ENCODE measurements at places on chromosomes 7 and 10.

DNA sequence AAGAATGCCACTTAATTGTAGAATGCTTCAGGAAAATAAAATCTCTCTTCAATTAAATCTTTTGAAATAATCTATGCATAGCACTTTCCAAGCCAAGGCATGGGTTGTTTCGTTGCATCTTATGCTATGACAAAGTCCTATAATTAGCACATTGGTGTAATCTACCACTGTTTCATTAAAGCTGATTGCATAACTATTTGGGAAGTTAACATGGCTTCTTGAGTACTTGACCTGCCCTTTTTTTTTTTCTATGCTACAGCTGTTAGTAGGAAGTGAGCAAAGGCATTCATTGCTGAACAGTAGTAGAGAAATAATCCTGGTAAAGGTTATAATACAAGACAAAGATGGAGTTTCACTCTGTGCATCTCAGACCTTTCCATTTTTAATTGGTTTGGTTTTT lies 557.2 kb upstream of the CELF2 start:
- no peak for DNase-seq

DNA sequence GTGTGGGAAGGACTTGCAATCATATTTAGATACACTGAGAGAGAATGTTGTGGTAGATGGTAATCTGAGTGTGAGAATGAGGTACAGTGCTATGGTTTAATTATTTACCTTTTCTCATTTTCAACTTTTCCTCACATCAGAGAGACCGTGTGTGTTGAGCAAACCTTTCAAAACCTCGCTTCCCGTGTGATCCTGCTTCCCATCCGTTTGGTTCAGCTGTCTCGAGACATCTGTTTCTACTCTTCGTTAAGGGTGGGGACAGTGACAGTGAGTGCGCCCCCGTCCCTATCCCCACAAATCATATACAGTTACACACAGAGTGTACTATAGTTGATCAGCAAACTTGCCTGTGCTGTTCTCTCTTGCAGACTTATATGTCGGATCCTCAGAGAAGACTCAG lies 33.0 kb upstream of the NOBOX start:
- no peak for DNase-seq

- no peak for DNase-seq
Observed at GRCh38 chr7:113521468-113521867, 397.3 kb downstream of the PPP1R3A start.

GRCh38 chr10:113320211-113320610 lies 232.6 kb upstream of the HABP2 start:
- no peak for DNase-seq

DNA sequence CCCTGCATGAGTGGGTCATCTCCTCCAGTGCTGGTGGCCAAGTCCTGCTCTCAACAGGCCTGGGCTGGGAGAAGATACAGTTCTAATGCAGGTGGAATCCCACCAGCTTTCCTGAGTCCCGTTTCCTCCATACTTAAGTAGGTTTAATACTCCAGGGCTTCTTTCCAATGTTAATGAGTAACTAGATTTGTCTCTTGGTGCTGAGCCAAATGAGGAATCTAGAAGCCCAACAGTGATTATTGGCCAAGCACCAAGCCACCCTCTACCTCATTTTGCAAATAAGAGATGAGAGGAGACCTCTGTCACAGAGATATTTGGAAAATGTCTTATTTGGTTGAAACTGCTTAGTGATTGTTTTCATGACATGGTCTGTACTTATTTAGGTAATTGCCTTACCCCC lies 37.1 kb downstream of the STARD3NL start:
- no peak for DNase-seq

DNA sequence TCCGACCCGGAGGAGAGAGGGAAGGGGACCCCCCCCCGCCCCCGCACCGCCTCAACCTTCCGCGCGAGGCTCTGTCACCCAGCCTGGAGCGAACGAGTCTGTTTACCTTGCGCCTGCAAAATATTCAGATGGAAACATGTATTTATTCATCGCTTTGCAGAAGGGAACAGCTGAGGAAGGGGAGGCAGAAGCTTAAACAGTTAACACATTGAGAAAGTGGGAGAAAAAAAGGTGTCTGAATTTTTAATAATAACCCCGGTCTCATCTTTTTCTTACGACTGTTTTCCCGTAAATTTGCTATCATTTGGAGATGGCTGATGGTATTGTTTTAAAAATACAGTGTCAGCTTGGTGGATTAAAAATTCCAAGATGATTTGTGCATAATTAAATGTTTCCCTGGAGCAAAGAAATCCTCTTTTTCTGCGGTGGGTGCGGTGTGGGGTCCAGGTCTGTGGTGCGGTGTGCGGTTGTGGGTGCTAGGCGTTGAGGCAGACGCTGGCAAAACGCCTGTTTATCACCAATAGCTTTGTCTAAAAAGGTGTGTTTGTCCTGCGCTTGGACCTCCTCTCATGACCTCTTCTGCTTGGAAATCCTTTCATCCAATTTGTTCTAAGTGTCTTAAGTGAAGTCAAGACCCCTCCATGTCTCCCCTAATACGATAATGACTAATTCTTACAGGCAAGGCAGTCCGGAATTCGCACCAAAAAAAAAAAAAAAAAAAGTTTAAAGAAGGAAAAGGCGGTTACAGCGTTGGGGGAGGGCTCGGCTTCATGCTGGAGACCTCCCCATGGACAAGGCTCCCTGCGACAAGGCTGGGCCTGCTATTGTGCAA lies 1.6 kb downstream of the UNCX start:
- DNase-seq: no peak

DNA sequence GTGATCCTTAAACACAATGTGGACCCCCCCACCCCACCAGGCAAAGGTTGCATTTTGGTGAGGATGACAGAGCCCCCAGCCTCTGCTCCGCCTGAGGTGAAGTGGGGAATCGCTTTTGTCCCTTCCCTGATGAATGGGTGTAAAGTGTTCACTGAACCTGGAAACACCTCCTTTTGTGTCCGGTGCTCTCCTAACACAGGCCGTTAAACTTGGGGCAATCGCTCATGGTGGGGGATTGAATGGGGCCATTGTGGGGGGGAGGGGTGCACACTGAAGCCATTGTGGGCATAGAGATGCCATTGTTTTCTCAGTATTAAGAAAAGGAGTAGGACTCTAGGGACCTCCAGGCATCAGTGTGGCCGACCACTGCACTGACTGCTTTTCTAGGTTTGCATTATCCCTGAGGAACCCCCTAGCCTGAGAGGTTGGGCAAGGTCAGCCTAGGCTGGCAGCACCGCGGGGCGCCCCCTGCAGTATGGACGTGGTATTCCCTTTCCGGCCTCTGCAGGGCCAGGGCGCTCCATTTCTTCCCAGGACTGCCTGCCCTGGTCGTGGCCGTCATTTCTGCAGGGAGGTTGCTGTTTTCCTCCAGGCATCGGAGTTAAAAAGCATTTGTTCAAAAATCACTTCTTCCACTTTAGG lies 158.3 kb downstream of the TCF7L2 start:
- DNase-seq: peak; percentile 10

DNA sequence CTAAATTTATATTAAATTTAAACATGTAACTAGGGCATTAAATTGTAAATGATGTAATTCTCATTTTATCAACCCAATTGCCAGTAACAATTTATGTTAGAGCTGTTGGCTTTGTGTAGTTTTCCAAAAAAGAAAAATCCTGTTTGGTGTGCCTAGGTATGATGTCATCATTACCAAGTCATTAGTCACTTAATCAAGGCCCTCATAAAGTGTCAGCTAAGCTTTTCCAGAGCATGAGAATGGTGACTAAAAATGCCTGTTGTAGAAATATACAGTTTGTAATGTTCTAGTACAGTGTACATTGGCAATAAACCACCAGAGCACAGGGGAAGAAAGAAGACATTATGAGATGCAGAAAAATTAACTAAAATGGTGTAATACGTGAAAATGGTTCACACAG lies 593.8 kb upstream of the ANKRD30A start:
- DNase-seq: no peak

- no peak for DNase-seq
Observed at GRCh38 chr7:25478925-25479324, 250.6 kb upstream of the NPVF start.

GRCh38 chr10:26441491-26442214 lies 3.5 kb downstream of the APBB1IP start:
- no peak for DNase-seq

DNA sequence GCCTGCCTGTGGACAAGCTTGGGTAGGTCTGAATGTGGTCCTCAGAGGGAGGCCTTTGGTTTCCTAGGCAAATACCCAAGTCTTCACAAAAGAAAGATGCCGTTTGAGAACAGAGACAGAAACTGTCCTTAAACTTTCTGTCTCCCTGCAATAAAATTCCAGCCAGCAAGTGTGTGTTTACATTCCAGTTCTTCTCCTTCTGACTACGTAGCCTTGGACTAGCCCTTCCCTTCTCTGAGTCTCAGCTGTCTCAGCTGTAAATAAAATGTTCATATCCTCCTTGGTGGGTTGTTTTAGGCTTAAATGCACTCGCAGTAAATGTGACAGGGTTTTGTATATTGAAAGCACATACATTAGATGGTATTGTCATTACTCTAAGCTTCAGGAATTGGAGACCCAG lies 561.2 kb upstream of the MKI67 start:
- DNase-seq: no peak

- no peak for DNase-seq
Observed at GRCh38 chr7:39415091-39415787, 151.0 kb upstream of the YAE1 start.

- no peak for DNase-seq
Observed at GRCh38 chr7:22385326-22385725, 28.4 kb upstream of the RAPGEF5 start.

GRCh38 chr10:126290232-126290631 lies 98.0 kb downstream of the ADAM12 start:
- no peak for DNase-seq

- DNase-seq: no peak
Observed at GRCh38 chr10:8042721-8043568, 11.5 kb upstream of the GATA3 start.

- DNase-seq: no peak
Observed at GRCh38 chr7:5492636-5493020, 69.0 kb upstream of the TNRC18 start.

GRCh38 chr10:23343591-23344240 lies 881 bp downstream of the C10orf67 start:
- DNase-seq: no peak

DNA sequence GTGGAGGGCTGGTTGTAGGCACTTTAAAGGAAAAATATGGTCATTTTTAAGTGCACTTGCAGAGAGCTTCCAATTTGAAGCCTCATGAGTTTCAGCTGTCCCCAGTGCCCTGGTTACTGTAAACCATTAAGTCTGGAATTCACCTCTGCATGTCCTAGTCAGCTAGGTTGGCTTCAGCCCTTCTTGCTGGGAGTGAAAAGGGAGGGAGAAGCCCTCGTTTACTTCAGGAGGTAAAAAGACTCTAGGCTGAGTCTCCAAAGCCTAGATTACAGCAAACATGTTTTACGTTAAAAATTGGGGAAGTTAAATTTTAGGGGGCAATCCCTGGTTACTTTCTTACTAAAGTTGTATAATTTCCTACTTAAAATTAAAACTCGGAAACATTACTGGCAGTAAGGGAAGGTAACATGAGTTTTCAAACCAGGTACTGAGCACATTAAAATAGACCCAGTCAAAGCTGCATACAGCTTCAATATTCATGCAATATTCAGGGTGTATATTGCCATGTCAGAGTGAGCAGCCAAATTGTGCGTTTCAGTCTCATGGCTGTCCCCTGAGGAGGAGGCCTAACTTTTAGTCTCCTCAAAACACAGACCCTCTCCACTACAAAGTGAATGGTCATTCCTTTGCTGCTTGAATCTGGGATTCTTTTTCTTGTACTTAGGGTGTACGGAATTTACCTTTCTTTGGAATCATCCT lies 156.7 kb downstream of the PRKG1 start:
- no peak for DNase-seq

GRCh38 chr7:112182749-112183148 lies 23.4 kb downstream of the DOCK4 start:
- no peak for DNase-seq

DNA sequence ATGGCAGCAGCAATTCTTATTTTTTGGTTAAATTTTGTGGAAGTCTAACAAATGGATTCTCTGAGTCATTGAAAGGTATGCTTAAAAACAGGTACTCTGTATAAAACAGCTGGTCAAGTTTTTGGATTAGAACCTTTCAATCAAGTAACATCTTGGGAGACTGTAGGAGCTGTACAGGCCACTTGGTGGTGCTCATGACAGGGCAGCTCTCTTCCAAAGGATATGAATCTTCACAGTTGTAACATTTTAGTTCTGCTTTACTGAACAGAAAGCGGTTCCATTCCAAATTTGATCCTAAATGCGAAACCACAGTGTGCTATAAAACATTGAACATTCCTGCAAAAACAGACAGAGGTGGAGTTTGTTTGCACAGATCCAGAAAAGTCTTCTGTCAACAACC lies 44.5 kb upstream of the AGR3 start:
- peak; percentile 6 for DNase-seq

DNA sequence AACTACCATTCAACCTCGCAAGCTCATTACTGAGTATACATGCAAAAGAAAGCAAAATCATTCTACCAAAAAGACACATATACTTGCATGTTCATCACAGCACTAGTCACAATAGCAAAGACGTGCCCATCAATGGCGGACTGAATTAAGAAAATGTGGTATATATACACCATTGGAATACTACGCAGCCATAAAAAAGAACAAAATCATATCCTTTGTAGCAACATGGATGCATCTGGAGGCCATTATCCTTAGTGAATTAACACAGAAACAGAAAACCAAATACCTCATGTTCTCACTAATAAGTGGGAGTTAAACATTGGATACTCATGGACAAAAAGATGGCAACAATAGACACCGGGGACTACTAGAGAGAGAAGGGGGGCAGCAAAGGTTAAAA lies 6.4 kb downstream of the TRDMT1 start:
- no peak for DNase-seq

DNA sequence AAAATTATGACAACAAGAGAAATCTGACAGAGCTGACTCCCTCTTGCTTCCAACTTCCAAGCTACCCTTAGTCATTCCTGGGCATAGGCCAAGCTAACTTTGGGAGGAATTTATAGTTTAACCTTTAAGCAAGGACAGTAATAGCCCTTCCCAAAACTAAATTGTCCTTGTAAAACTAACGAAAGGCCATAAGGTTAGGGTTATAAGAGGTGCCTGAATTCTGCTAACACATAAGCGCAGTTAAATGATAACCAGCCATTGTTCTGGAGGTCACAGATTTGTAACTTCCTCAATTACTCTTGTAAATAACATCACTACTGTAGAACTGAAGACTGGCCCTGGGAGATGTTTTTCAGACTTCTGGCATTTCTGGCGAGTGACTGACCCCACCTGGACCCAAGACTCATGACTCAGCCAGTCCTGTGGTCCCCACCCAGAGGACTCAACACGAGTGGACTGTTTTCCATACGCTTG lies 481.2 kb downstream of the KCNMA1 start:
- no peak for DNase-seq

GRCh38 chr10:70744617-70745143 lies 40.5 kb downstream of the TBATA start:
- DNase-seq: no peak

DNA sequence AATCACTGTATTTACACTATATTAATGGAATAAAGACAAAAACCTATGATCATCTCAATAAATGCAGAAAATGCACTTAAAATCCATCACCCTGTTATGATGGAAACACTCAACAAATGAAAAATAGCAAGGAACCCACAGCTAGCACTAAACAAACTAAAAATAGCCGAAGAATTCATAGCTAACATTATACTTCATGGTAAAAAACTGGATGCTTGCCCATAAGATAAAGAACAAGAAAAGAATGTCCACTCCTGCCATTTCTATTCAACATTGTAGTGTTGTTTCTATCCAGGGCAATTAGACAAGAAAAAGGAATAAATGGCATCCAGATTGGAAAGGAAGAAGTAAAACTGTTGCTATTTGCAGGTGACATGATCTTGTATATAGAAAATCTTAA lies 142.1 kb downstream of the STK31 start:
- DNase-seq: no peak

All from NCI-H1694 treated with DMSO at 0.1 percent for 48 hours (cell line).